ENCODE measurements at places on chromosomes 5 and 9.

- DNase-seq: no peak
Observed at GRCh38 chr5:167064198-167064776, 1227.2 kb upstream of the WWC1 start.

DNA sequence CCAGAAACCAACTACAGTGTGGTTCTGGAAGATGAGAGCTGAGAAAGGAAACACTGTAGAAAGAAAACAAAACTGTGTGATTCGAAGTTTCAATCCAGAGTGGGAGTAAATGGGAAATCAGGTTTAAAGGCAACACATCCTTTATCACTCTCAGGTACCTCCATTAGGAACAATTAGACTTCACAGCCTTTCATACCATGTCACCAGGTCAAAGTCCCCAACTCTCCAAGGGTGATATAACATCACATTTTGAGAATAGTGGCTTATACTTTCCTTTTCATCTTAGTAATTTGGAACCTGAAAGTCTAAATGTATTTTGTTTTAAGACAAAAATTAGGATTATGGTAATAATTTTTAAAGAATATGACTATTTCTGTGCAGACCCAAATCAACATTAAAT, 194.9 kb upstream of the WWC1 start:
- DNase-seq: no peak

GRCh38 chr9:77534376-77535057, 113.6 kb downstream of the GNA14 start:
- DNase-seq: no peak

DNA sequence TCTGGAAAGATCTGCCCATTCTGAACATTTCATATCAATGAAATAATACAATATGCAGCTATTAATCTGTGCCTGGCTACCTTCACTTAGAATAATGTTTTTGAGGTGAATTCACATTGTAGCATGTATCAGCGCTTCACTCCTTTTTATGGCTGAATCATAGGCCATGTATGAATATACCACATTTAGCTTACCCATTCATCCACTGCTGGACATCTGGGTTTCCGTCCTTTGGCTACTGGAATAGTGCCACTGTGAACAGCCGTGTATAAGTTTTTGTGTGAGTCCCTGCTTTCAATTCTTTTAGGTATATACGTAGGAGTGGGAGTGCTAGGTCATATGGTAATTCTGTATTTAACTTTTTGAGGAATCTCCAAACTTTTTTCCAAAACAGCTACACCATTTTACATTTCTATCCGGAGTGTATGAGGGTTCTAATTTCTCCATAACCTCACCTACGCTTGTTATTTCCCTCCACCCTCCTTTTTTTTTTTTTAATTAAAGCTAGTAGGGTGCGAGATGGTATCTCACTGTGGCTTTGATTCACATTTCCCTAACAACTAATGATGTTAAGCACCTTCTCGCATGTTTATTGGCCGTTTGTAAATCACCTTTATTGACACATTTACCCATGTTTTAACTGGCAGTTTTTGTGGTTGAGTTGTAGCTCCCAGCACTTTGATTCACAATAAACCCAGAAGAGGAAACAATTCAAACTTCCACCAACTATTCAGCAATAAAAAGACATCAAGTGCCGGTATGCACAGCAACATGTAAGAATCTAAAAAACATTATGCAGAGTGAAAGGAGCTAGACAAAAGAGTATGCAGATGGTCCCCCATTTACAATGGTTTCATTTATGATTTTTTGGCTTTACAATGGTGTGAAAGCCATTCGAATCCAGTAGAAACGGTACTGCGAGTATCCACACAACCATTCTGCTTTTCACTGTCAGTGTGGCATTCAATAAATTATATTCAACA, 8.1 kb downstream of the SEMA4D start:
- DNase-seq: no peak

DNA sequence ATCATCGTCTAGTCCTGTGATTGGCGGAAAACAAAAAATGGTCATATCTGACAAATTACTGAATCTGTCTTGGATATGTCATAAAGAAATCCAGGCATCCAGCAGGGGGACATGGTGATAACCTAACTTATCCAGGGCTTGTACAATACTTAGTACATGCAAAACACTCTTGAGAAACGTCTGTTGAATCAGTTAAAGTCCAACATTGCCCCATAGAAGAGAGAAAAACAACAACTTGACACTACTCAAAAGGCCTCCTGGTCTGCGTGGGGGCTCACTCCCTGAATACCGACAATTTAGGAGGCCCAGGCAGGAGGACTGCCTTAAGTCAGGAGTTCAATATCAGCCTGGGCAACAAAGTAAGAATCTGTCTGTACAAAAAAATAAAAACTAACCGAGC, 217.5 kb downstream of the DCP2 start:
- no peak for DNase-seq

DNA sequence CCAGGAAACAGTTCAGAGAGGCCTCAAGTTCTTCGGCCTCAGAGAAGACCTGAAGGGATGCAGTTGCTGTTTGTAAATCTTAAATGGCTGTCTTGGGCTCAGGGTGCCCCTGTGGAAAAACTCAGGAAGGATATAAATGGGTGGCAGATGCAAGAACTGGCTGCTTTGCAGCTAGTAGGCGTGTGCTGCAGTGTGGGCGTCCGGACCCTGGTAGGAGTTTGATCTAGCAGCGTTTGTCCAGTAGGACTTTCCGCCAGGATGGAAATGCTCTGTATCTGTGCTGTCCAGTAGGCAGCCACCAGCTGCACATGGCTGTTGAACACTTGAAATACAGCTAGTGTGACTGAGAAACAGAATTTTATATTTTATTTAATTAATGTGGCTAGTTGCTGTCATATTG, 7.7 kb downstream of the CDX1 start:
- DNase-seq: no peak

DNA sequence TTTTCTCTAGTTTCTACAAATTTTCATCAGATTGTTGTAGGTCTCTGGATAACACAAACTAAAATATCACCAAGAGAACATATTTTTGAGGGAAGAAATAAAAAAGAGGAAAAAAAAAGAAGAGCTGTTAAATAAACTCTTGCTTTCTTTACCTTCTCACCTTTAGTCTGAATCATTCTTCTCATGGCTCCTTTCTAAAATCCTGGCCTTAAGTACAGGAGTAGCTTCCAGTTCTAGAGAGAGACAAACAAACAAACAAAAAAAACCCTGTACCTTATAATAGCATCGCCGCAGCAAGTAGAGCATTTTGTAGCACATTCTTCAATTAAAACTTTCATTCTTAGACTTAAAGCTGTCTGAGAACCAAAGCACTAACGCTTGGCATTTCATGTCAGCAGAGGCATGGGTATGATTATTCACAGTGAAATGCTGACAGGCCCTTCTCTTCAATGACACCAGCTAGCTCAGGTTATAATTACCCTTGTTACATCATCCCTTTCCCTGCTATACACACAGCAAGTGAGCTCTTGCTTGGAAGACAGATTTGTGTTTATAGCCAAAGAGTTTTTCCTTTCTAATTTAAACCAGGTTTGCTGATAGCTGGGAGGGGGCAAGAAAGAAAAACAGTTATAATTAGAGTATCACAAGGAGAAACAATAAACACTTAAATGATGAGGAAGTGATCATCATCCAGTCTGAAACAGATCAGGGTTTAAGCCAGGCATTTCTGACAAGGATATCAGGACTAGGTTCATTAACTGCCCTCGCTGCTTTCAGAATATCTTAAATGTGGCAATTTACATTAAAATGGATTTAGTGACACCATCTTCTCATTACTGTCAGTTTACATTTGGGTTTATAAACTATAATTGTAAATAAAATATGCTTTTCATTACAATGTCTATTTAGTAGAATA, 510.9 kb upstream of the ZNF608 start:
- peak; percentile 32 for DNase-seq
